Activated T-helper 1 cell treated with anti-CD3 and anti-CD28 coated beads, Interleukin-2, amount 50 U/mL, for 16 hours (primary cell): ENCODE measurements at places on chromosomes 7 and 10.

DNA sequence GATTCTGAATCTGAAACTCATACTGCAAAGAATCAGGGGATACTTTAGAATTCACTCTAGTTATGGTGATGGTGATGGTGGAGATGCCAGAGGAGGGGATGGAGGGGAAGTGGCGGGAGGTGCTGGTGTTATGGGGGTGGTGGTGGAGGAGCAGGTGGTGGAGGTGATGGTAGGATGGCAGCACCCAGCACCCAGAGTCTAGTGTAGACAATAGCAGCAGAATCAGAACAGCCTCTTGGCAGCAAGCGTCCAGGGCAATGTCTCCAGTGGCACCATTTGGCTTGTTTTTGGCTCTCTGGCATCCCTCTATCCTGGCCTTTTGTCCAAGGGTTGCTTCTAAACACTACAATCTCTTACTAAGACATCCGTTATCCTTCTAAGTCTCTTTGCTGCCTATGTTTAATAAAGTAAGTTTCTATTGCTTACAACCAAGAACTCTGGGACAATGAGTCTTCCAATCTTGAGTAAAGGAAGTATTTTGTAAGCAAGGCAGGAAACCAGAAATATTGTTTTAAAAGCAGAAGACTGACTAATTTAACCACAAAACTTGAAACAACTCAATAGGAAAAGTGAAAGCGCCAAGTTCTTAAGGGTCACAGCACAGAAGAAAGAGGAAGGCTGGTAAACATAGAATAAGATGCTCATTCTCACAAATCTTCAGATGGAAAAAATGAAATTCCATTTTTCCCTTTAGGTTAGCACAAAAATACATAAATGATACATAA lies 42.4 kb upstream of the GDF10 start:
- DNase-seq, result no peak

GRCh38 chr10:35089611-35090161 lies 455 bp downstream of the CUL2 start:
- no peak for DNase-seq

GRCh38 chr7:19405541-19405940 lies 260.3 kb upstream of the FERD3L start:
- no peak for DNase-seq

GRCh38 chr10:132322586-132323048 lies 9.4 kb upstream of the LRRC27 start:
- DNase-seq, result no peak

GRCh38 chr10:71031603-71032002 lies 143.2 kb upstream of the PCBD1 start:
- DNase-seq, result no peak

DNA sequence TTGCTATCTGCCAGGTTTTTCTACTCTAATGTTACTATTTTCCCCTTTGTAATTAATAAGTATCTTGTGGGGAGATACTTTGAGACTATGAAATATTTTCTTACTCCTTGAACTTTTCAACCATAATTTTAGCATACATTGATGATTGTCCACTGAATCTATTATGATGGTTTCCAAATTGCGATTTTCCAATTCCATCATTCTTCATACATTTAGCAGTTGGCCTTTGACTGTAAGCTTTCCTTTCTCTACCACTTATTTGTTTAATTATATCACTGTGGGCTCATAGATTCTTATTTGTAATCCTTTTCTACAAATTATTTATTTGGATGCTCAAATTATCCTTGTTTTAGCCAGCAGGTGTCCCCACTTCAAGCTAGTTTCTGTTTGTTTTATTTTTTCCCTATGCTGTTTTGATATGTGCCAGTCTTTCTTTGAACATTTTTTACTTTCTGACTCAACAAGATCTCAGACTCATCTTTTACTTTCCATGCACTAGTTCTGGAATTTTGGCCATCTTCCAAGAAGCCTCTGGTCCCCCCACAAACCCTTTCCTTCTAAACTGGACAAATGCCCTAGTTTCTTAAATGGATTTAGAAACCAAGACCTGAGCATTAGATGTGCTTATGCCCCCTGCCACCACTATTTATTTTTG lies 11.4 kb upstream of the MRPS16 start:
- DNase-seq, result no peak

DNA sequence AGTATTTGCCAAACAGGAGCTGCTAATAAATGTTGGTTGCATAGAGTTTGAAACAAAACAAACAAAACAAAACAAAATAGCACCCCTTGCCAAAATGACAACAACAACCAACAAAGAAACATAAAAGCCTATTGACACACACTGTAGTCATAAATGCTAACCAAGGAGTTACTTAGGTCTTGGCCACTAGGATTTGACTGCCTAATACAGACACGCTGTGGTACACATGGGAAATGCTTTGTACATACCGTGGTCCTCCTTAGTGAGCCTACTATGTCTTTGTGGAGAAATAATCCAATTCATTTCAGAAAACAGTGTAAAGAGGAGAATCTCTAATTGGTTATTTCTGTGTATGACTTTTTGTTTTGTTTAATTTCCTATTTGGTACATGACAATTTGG lies 53.2 kb upstream of the MTPN start:
- DNase-seq, result no peak

DNA sequence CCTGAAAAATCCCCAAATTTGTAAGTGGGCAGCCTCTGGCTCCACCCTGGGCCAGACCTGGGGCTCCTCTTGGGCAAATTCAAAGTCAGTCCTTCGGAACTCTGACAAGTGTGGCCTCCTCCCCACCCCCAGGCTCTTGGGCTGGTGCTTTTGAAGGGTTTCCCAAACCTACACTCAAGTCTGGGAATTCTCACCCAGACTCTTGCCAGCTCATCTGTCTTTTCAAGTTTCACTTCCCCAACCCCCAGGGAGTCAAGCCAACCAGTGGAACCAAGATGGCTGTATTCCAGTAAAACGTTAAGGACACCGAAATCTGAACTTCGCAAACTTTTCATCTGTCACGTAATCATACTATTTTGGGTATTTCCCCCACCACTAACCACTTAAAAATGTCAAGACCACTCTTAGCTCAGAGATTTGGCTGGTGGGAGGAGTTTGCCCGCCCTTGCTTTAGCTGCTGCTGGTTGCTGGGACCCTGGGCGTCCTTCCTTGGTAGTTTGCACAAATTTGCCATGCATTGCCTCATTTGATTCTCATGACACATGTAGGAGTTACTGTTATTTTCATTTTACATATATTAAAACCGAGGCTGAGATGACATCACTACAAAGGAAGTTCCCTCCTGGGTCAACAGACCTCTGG lies 1.7 kb upstream of the MYO1G start:
- peak; percentile 59 for DNase-seq

DNA sequence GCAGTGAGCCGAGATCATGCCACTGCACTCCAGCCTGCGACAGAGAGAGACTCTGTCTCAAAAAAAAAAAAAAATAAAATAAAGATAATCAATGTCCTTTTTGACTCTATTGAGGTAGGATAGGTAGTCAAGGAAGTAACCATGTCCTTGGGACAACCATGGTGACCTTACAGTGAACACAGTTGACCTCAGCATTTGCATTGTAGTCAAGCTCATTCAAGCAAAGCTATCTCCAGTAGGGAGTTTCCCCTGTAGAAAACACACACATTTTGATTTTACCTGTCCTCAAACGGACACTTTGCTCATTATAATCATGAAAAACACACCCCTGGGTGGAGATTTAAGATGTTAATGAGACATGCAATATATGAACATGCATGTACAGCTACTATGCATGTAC lies 171.7 kb downstream of the KIF20B start:
- DNase-seq, result no peak

DNA sequence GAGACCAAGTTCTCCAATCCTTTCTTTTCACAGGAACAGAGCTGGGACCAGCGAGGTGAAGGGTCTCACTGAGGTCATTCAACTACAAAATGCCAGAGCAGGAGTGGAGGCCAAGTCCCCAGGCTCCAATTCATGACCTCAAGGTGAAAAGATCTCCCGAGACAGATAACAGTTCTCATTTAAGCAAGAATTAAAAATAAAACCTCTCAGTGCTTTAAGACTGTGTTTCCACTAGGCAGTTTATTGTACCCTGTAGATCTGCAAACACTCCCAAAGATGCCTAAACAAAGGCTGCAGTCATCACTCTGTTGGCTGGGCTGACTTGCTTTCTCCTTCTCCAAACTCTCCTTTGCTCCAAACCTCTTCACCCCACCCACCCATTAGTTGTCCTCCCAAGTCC lies 74.8 kb upstream of the CXCL12 start:
- DNase-seq, result no peak

GRCh38 chr7:31775556-31775955 lies 88.5 kb downstream of the PPP1R17 start:
- no peak for DNase-seq

- DNase-seq, result no peak
These were observed 1.3 kb downstream of the AMPH start for GRCh38 chr7:38629651-38630510.

GRCh38 chr7:126411032-126411820 lies 841.5 kb downstream of the GRM8 start:
- no peak for DNase-seq

GRCh38 chr7:82017334-82017943 lies 247.6 kb upstream of the HGF start:
- DNase-seq, result no peak

GRCh38 chr7:141045126-141045841 lies 28.6 kb upstream of the TMEM178B start:
- no peak for DNase-seq

GRCh38 chr7:26583094-26583648 lies 281.2 kb downstream of the SKAP2 start:
- DNase-seq, result no peak

DNA sequence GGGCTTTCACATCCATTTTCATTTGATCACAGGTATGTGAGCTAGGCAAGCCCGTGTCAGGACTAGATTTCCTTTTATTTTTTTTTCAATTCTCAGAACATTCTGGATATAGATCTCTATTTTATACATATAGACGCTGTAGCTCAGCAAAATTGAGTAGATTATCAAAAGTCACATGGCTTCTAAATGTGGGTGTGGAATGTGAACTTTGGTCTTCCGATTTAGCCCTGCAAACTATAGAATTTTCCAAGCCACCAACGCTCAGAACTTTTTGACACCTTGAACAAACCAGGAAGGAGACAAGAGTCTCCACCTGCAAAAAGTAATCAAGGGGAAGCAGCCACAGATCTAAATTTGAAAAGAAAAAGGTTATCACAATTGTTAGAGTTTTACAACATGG lies 15.9 kb upstream of the FFAR4 start:
- DNase-seq, result no peak

DNA sequence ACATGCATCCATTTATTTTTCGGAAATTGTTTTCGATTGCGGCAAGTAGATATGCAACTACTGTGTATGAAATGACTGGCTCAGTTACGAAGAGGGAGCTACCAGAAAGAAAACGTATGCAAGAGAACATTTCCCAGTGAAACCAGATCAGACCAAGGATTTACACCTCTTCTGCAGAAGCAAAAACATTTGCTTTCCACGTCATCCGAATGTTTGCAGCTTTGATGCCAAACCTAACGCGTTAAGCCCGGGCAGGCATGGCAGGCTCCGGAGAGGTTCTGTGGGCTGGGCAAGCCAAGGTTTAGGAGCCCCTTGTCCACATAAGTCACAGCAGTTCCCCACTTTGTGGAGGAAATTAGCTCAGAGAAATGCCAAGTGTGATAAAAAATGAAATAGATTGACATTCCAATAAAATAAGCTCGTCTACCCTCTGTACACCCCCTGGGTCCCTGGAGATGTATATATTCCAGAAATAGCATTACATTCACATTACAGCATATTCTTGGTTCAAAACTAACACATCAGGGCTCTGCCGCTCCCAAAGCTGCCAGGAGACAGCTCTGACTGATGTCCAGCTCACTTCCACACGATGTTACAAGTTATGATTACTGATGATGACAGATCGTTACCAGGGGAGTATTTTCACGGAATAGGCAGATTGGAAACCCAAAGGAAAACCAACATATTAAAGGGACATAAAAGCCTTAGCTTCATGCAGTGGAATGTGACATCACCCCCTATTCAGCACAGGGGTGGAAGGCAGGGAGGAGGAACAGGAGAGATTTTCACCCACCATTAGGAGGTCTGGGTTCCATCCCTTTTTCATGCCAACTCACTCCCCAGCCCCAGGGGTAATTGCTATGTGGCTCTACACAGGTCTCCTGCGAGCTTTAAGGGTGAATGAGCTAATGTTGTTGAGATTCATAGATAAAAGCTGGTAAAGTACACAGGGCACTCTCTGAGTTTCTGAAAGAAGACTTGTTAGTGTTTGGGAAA lies 81.5 kb downstream of the LYZL1 start:
- no peak for DNase-seq

- DNase-seq, result no peak
These were observed 68.4 kb downstream of the ASAH2B start for GRCh38 chr10:50807851-50808776.

- DNase-seq, result no peak
These were observed 30.5 kb downstream of the HHEX start for GRCh38 chr10:92719991-92720830.

GRCh38 chr7:148303295-148304082 lies 287.1 kb upstream of the C7orf33 start:
- no peak for DNase-seq

DNA sequence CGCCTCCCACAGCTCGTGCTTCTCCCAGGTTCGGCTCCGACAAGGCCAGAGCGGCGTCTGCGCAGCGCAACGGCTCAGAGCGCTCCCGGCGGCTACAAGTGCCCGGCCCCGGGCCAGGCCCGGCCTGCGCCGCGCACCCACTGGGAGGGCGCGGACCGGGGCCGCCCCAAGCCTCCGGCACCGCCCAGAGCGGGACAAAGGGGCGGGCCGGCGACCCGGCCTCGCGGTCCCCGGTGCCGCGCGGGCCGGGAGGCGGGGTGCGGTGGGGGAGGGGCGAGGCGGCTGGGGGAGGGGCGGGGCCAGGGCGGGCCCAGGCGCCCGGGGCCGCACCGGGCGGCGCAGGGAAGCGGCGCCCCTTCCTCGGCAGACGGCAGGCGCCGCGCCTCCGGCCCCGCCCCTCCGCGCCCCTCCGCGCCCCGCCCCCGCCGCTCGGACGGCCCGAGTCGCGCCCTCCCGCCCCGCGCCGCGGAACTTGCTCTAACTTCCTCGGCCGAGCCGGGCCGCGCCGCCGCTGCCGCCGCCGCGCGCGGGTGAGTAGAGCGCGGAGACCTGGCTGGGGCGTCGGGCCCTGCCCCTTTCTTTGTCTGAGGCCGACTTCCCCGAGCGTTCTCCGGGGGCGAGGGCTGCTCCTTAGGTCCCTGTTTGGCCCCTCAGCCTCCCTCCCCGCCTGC lies at the start of gene TSPAN14:
TSPAN14 (plus strand) TSS at position 469 of the 671 bp plus-strand sequence. CDS start 34,924 bp downstream, outside the sequence.
- DNase-seq, result peak; percentile 70
